ENCODE measurements at places on chromosomes 4 and X. TPM values are rescaled to one million over a fixed set of nuclear protein-coding genes. Genes with fewer than 3 reads are reported as not detected.

Gene ERAS
- polyA plus RNA-seq, result not detected

Gene GAGE10
- 0.27 TPM for polyA plus RNA-seq

Gene PCDH18
- polyA plus RNA-seq, result 167 TPM

Gene TRIM60
- polyA plus RNA-seq, result not detected

Measured in left kidney (tissue), 8 donors.